ENCODE measurements at places on chromosomes 4 and X.

GRCh38 chr4:77817304-77818072 lies 1.7 kb downstream of the CNOT6L start:
- no peak for DNase-seq

- DNase-seq = no peak
Measured at GRCh38 chr4:28966982-28967381, 1753.2 kb upstream of the PCDH7 start.

DNA sequence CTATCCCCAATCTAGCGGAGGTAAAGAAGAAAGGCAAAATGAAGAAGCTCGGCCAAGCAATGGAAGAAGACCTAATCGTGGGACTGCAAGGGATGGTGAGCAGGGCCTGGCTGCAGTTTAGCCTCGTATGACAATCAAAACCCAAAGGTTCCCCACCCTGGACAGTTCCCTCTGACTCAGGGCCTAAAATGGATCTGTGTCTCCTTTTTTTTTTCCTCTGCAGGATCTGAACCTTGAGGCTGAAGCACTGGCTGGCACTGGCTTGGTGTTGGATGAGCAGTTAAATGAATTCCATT lies 986 bp downstream of the HDAC6 start:
- no peak for DNase-seq

GRCh38 chr4:71593311-71593710 lies 190.6 kb downstream of the GC start:
- no peak for DNase-seq

DNA sequence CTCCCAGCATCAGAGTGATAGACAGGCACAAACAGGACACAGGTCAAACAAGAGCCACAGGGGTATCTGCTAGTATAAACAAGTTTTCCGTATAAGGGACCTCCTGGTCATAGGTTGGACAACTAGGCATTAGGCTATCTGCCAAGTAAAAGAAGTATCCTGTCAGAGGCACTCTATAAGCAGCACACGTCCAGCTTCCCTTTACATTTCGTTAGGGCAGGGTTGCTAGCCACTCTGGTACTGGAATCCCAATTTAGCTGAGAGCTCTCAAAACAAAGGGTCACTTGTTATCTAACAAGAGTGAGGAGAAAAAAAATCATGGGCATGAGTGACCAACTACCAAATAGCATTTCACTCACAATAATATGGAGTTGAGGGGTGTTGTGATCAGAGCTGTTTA lies 780.7 kb upstream of the DIAPH2 start:
- no peak for DNase-seq

DNA sequence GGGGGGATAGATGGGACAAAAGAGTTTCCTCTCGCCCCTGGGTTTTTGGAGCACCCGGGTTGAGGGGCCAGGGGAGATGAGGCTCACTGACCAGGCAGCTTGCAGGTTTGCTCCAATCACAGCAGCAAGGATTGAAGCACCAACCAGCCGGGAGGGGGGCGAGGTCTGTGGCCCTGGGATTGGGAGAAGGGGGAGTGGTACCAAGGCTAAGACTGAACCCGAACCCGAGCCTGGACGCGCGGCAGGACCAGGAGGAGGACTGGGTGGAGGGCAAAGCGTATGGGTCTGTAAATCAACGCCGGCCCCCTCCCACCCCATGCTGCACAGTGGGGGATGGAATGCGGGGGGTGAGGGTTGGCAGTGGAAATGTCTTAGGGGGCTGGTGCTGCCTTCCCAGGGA lies 3.5 kb downstream of the SOX3 start:
- DNase-seq = no peak

DNA sequence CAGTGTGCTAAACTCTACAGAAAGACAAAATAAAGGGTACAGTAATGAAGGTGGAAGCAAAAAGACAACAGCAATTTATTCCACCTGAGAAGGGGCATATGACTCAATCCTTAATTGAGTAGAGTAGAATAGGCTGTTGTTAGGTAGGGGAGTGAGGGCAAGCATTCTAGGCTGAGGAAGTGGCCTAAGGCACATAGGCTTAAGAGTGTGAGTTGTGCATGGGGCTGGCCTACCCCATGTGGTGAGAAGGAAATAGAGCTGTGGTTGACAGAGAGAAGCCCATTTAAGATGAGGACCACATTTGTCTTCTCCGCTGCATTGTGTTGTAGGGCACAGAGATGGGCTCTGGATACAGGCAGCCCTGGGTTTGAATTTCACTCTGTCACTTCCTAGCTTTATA lies 3.4 kb upstream of the ZCCHC18 start:
- no peak for DNase-seq

- DNase-seq = no peak
Measured at GRCh38 chr4:139876337-139876941, 210.8 kb downstream of the MGST2 start.

DNA sequence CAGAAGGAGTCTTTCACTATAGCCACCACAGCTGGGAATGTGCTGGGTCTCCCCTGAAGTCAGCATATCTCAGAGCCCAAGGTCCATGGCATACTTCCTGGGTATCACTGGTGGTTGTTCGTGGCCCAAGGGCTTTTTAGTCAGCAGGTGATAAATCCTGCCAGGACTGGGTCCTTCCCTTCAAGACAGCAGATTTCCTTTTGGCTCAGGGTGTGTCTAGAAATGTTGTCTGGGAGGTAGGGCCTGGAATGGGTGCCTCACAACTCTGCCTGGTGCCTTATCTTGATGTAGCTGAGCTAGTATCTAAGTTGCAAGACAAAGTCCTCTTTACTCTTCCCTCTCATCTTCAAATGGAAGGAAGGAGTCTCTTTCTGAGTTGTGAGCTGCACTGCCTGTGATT lies 102.4 kb upstream of the TMLHE start:
- no peak for DNase-seq

DNA sequence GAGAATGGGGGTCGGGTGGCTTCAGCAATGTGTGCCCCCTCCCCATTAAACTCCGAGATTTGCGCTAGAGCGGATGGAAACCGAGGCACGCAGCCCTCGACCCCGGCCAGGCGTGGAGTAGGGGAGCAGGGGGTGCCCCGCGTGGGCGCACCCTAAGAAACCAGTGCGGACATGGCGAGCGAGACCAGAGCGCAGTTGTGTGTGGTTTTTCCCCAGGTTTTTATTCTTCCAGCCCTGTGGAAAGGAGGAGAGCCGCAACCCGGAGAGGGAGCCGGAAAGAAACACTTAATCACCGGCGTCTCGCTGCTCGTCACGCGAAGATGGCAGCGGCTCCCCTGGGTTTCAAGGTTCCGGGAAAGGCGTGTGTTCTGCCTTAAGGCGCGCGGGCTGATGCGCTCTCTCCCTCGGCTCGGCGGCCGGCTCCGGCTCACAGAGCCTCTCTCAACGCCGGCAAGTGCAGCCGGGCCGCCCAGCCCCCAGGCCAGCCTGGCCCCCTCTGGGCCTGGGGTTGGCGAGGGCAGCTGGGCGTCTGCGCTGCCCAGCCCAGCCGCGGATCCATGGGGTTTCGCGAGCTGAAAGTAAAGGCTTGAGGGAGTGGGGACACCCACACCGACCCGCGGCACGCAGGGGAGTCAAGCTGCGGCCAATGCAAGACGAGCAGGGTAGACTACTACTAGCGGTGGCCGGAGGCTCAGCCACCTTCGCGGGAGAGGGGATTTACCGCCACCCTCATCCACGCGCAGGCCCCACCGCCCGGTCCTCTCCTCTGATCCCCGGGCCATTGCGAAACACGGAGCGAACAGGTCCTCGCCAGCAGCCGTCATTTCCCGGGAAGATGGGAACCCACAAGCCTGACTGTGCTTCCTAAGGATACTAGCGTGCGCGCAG lies 74.0 kb upstream of the BCOR start:
- DNase-seq = no peak

DNA sequence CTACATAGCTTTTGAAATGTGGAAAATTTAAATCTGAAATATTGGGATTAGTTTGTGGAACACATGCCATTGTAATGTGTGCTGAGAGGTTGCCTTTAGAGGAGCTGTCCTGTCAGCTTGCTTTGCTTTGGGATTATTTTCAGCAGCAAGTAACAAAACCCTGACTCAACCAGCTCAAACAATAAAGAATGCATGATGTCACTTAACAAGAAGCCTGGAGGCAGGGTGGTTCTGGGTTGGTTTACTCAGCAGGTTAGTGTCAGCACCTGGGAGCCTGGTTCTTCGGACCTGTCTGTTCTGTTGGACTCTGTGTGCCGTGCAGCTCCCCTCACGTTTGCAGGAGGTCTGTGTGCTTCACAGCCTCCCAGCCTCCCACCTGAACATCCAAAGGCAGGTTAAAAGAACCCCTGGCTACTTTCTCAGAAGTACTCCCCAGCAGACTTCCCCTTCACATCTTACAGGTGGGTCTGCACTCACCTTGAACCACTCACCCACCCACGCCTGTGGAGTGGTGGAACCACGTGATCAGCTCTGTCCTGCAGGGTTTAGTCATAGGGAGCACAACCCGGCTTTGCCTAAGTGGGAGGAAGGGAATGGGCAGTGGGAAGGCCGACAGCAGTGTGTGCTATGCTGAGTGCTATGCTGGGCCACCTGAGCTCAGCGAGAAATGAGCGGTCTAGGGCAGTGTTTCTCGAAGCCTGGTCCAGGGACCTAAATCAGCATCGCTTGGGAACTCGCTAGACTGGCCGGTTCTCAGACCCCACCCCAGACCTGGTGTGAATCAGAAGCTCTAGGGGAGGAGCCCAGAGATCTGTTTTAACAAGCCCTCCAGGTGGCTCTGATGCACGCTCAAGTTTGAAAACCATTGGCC lies 20.4 kb downstream of the TMEM131L start:
- DNase-seq = no peak
